Memory B cell (primary cell): ENCODE measurements at places on chromosomes 2 and 18.
A peak's percentile ranks its signal among the peaks of the same experiment; 100 is the strongest.

DNA sequence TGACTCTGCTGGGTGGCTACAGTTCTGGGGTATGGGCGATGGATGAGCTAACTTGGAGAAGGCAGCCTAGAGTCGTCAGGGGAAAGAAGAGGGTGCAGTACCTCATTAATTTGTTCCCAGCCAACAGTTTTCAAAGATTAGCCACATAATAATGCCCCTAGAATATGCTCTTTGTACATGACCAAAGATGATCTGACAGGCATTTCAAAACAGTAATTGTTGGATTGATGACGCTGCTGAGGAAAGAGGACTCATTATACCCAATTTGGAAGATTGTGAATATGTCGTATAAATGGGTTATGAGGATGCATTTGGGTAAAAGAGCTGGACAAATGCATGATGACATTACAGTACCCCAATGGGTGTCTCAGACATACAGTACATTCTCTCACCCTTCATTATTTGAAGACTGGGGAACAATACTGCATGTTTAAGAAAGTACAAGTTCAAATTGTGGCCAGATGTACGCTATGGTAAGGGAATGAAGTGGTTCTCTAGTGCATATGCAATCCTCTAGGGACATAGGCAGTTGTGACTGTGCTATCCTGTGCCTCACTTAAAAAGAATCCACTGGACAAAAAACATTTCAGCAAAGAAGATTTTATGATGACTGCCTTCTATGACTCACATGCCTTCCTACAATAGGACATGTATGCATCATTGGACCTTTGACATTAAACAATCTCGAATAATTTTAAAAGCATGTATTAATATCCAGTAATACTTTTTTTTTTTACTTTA lies 233.2 kb downstream of the CNTNAP5 start:
- no peaks in the 10 kb centered on the region for H3K27me3 ChIP-seq
- no peaks in the 10 kb centered on the region for H3K36me3 ChIP-seq
- no peak for DNase-seq
- no peaks in the 10 kb centered on the region for H3K4me1 ChIP-seq
- no peak overlapping the region for H3K4me3 ChIP-seq

GRCh38 chr2:236769981-236770671 lies 200.5 kb downstream of the ACKR3 start:
- no peak for DNase-seq
- H3K4me3 ChIP-seq = no peak overlapping the region
- H3K36me3 ChIP-seq = no peaks in the 10 kb centered on the region
- H3K27ac ChIP-seq = no peak overlapping the region

DNA sequence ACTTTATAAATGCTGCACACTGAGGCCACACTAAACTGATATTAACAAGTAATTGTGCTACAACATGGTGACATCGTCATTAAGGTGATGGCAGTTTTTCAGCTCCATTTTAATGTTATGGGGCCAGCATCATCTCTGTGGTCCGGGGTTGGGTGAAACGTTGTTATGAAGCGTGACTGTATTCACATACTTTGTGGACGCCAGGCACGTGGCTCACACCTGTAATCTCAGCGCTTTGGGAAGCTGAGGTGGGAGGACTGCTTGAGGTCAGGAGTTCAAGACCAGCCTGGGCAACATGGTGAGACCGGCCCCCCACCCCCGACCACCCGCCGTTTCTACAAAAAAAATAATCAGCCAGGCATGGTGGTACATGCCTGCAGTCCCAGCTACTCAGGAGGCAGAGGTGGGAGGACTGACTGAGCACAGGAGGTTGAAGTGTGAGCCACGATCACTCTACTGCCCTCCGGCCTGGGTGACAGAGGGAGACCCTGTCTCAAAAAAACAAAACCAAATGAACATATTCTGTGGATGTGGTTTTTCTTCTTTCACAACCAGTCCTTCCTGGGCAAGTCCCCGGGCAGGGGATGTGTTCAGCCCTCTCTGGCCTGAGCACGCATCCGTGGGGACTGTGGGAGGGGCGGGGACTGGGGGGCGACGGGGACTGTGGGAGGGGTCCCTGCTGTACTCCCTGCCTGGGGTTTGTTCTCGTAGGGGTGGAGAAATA lies 12.9 kb upstream of the GAL3ST2 start:
- no peak for DNase-seq
- no peaks in the 10 kb centered on the region for H3K27me3 ChIP-seq
- H3K36me3 ChIP-seq = peaks cover 15% of the 10 kb centered on the region
- H3K4me3 ChIP-seq = no peak overlapping the region

DNA sequence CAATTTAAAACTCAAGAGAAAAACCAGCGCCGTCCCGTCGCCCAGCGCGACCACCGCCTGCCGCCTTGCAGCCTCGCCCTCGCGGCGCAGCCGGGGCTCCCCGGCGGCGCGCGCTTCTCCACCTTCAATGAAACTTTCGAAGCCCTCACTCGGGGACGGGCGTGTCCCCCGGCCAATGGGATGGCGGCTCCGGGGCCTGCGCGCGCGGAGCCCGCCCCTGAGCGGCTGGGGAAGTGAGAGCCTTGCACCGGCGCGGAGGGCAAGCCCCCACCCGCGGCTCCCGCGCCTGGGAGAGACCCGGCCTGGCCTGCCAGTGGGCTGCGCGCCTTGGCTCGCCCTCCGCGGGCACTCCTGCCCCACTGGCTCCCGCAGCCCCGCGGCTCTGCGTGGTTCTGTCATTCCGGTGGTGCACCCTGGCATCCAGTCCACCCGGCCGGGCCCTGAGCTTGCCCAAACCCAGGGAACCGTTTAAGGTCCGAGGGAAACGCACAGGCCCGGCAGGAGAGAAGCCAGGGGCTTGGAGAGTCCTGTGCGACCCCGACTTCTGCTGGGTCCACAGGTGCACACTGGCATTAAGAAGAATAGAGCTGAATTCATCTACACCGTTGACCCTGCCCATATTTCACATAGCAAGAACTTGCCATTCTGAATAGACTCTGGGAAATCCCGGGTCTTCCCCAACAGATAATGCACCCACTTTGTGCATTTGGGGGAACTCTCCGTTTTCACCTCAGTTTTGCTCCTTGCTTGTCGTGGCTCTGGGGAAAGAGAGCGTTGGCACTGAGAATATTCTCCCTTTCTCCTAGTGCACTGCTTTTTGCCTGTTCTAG lies at the start of gene PIEZO2:
Gene PIEZO2 (minus strand): TSS at position 129 of the 830 bp plus-strand sequence. CDS start 981 bp downstream, outside the sequence.
- no peaks in the 10 kb centered on the region for H3K36me3 ChIP-seq
- peaks cover 16% of the 10 kb centered on the region for H3K27me3 ChIP-seq
- no peaks in the 10 kb centered on the region for H3K4me1 ChIP-seq
- no peak for DNase-seq
- no peak within 1 kb of the TSS for H3K4me3 ChIP-seq
- no peak within 1 kb of the TSS for H3K27ac ChIP-seq

- no peaks in the 10 kb centered on the region for H3K36me3 ChIP-seq
- no peak overlapping the region for H3K4me3 ChIP-seq
- no peaks in the 10 kb centered on the region for H3K4me1 ChIP-seq
- H3K27me3 ChIP-seq = no peaks in the 10 kb centered on the region
These were observed 890.7 kb upstream of the POU3F3 start for GRCh38 chr2:103963146-103963725.

- H3K27me3 ChIP-seq = no peaks in the 10 kb centered on the region
- no peak overlapping the region for H3K27ac ChIP-seq
- no peaks in the 10 kb centered on the region for H3K4me1 ChIP-seq
- no peaks in the 10 kb centered on the region for H3K36me3 ChIP-seq
- DNase-seq = no peak
These were observed 428.6 kb upstream of the FSHR start for GRCh38 chr2:49582946-49583345.

DNA sequence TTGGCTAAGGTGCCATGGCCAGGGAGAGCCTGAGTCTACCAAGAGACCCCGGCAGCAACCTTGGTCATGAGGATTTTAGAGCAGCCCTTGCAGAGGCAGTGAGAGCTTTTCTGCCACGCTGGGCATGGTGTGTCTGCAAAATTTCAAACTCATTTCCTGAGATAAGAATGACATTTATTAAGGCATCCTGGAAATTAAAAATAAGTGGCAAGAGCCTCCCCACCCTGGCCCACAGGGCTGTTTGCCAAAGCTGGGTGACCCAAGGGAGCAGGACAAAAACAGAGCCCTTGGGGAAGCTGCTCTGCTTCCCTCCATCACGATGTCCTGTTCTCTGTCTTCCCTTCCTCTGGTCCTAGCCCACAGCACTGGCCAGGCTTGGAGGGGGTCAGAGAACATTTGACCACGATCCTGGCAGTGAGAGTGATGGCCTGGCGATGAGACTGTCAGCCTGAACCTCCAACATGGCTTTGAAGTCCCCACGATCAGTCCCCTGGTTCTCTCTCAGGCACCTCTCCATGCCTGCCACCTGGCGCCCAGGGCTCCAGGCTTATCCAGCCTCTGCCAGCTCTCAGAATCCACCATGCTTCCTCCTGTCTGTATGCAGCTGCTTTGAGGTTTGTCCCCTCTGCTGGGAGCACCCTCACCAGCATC lies 68.9 kb upstream of the RMDN2 start:
- H3K27ac ChIP-seq = no peak overlapping the region
- peaks cover 4% of the 10 kb centered on the region for H3K36me3 ChIP-seq
- peaks cover 13% of the 10 kb centered on the region for H3K4me1 ChIP-seq
- H3K27me3 ChIP-seq = peaks cover 2% of the 10 kb centered on the region
- no peak overlapping the region for H3K4me3 ChIP-seq

DNA sequence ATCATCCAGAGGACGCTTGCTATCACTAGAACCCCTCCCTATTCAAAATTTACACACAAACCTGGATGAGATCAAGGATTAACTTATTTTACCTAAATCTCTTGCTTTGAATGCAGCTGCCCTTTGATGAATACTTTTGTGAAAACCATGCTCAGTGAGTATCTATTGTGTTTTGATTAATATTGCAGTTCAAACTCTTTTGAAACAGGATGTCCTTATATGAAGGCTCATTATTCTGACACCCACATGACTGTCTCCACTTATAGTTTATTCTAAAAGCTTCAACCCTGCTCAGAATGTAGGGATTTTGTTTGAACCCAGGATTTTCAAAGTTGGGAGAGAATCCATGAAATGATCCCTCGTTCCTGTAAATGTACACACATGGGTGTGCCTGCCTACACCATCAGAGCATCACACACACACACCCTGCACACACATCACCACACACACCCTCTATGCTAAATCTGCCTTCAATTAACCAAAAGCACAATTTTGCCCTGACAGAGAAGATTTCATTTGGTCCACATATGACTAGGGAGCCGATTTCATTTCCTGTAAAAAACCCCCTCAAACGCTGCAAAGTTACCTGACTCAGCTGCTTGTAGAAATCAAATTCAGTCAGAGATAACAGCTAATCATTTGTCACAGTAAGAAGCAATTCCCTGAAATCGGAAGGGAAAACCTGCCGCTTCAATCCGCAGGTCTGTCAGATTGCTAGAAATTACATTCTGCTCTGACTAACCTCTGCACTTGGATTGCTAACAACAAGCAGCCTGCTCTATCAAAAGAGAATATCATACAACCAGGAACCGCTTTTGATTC lies 65.2 kb downstream of the ZEB2 start:
- H3K27me3 ChIP-seq = no peaks in the 10 kb centered on the region
- H3K4me1 ChIP-seq = peaks cover 53% of the 10 kb centered on the region
- H3K4me3 ChIP-seq = peak overlapping the region; percentile 25
- DNase-seq = no peak
